ENCODE measurements at places on chromosomes 16 and 17.

DNA sequence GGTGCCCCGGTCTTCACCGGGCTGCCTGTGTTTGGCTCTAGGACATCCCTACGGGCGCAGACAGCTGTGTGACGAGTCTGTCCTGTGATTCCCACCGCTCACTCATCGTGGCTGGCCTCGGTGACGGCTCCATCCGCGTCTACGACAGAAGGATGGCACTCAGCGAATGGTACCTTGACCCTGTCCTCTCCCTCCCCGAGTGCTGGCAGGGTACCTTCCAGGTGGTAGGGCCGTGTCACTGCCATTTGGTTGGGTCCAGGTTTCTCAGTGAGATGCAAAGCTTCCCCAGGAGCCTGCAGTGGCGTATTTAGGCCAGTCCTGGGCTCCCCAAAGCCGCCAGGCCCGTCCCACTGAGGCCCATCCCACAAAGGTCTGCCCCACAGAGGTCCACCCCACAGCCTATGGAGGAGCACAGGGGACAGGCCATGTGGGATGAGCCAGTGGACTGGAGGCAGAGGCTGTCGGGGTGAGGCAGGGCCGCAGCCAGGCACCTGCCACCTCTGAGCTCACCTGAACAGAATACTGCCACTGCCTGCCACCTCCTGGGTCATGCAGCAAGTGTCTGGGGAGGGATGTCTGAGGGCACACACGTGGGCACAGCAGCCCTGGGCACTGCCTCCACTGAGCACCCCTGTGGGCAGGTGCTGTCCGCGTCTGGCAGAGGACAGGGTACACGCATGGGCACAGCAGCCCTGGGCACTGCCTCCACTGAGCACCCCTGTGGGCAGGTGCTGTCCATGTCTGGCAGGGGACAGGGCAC lies 31.4 kb upstream of the CHMP6 start:
- no peak for DNase-seq

GRCh38 chr16:68257906-68258800 lies 6.2 kb upstream of the SLC7A6 start:
- DNase-seq = no peak

DNA sequence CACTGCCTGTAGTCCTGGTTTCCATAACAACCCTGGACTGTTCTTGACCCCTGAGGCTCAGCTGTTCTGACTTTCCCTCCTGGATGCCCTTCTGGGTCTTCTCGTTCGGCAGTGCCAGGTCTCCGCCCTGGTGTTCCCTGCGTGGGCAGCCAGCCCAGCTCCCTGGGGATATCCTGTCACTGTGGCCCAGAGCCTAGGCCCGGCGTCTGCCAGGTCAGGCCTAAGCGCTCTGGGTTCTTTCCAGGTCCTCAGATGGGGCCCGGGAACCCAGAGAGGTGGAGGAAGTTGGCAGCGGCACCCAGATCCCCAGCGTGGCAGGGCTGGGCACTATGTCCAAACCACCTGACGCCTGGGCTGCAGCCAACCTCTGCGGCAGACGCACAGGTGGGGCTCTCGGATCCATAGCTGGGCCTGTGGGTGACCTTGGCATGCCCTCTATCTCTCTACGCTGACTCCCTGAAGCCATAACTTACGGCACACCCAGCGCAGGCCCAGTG lies 12.5 kb upstream of the ATP2A3 start:
- peak; percentile 18 for DNase-seq

DNA sequence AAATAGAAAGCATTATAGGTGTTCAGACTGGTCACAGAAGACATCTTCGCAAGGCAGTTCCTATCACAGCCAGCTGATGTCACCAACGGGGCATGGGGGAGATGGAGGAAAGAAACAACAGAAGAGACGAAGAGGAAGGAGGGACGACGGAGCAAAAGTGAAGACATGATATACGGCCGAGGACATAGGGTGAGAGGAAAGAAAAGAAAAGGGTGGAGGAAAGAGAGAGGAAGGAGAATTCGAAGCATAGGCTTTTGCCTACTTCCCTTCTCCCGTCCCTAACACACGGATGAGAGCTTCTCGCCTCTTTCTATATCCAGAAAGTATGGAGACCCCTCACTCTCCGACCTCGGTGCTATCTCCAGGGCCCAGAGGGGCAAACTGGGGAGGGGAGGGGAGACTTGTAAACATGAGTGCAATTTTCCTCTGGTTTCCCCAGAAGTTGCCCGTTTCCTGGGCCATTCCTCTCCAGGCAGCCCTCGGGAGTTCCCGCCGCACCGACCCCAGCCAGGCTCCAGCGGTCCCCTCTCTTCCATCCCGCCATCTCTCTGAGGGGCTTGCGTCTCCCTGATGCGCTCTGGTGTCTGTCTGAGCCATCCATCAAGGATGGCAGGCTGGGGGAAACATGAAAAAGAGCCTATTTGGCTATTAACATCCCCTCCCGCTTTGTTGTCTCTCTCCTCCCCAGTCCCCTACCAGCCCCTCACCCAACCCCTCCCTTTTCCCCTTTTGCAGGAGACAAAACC lies 26.0 kb downstream of the COPZ2 start:
- DNase-seq = peak; percentile 50

DNA sequence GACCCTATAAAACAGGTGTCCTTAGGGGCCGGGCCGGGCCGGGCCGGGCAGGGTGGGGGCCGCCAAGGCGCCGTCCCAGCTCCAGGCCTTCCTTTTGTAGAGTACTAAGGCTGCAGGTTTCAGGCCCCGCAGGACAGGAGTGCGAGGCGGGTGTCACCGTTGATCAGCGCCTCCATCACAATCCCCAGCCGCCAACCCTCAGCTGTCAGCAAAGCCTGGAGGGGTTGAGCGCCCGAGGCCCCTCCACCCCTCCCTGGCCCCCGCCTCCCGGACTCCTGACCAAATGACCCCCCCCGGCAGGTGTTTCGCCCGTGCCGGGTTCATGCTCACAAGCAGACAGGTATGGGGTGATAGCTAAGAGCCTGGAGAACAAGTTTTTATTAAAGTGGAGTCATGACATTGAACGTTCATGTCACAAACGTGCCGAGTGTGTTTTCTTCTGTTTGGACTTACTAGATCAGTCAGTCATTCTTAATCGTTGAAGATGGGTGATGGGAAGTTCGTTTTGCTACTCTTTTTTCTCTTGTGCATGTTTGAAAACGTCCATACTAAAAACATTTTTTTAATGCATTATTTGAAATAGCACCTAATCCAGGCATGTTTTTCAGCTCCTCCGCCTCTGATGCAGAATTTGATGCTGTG lies 534 bp downstream of the ARL2BP start:
- no peak for DNase-seq

DNA sequence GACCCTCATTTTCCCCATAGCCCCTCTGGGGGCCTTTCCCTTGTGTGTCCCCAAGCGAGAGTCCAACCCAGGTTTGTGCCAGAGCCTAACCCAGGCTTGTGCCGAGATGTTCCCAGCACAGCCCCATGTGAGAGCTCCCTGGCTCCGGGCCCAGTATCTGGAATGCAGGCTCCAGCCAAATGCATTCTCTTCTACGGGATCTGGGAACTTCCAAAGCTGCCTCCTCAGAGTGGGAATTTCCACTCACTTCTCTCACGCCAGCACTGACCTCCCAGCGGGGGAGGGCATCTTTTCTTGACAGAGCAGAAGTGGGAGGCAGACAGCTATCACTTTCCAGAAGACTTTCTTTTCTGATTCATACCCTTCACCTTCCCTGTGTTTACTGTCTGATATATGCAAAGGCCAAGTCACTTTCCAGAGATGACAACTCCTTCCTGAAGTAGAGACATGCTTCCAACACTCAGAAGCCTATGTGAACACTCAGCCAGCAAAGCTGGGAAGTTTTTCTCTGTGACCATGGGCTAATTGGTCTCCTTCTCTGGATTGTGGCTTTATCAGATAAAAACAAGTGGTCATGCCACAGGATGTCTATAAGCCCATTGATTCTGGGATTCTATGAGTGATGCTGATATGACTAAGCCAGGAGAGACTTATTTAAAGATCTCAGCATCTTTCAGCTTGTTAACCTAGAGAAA lies 2.5 kb upstream of the CCL2 start:
- no peak for DNase-seq

- no peak for DNase-seq
Measured at GRCh38 chr17:27566671-27567562, 64.1 kb upstream of the LGALS9 start.

DNA sequence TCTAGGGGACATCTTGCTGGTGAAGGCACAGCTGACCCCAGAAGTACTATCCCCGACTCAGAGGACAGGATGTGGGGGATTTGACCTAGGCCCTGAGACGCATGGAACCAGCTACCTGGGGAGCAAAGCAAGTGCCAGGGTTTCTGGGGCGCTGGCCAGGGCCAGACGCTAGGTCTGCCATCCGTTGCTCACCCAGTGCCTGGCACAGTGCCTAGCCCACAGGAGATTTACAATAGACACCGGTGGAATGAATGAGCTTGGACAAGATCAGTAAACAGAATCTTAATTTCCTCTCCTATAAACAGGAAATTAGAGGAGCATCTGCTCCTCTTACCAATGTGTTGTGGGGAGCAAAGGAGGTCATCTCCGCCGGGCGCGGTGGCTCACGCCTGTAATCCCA lies 5.0 kb downstream of the RPRML start:
- DNase-seq = no peak

- no peak for DNase-seq
Measured at GRCh38 chr16:65106757-65107156, 15.1 kb downstream of the CDH11 start.

DNA sequence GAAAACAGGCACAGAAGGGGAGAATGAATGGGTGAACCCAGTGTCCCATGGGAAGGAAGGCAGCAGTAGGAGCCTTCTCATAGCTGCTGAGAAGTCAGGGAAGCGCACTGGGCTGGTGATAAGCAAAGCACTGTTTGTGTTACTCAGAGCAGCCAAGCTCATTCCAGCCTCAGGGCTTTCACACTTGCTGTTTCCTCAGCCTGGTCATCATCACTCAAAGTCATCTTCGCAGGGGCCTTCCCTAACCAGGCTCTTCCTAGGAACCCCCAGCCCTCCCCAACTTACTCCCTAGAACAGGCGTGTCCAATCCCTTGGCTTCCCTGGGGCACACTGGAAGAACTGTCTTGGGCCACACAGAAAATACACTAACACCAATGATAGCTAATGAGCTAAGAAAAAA lies 32.1 kb upstream of the LONP2 start:
- DNase-seq = no peak

GRCh38 chr17:31517524-31517923 lies 126.0 kb downstream of the RAB11FIP4 start:
- no peak for DNase-seq

GRCh38 chr17:27400991-27401390 lies 55.3 kb upstream of the KSR1 start:
- DNase-seq = no peak

- peak; percentile 44 for DNase-seq
Measured at GRCh38 chr17:19346351-19347255, 15.9 kb downstream of the B9D1 start.

DNA sequence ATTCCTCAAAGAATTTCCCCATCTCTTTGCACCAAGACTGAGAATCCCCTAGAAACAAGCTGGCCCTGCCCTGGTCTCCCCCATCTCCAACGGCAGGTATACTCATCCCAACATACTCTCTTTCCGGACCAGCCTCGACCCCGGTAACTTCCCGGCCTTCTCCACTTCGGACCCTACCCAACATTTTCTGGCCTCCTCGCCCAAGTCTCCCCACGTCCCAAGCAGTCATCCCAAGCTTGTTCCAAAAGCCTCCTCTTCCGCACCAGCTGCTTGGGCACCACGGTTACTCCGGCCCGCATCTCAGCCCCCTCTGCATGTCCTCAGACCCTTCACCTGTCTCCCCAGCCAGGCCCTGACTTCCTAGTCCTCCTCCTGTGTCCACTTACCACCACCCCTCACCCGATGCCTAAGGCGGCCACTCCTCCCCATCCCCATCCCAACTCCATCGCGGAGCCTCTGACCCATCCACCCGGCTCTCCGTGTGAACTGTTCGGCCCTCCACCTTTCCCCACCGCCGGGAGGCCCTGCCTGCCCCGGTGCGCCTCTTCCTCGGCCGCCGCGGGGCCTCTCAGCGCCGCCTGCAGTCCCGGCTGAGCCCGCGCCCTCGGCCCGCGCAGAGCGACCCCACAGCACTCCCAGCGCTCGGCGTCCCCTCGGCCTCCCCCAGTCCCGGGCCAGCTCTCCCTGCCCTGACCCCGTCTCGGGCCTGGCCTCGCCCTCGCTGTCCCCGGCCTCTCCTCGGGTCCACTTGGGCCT lies 994 bp downstream of the PITPNA start:
- DNase-seq = no peak

GRCh38 chr17:80953471-80954315 lies 37.9 kb upstream of the CHMP6 start:
- DNase-seq = no peak

GRCh38 chr17:61591930-61592329 lies 911 bp upstream of the NACA2 start:
- no peak for DNase-seq

Data from DMS153 (cell line).